ENCODE measurements at places on chromosomes 2 and 18. TPM values are rescaled to one million over a fixed set of nuclear protein-coding genes. Genes with fewer than 3 reads are reported as not detected.

The CDC42EP3 gene
- total RNA-seq, result 9.4 TPM

The FZD7 gene
- total RNA-seq, result 0.17 TPM

The TLX2 gene
- total RNA-seq, result 0.10 TPM

The MDH1B gene
- 0.86 TPM for total RNA-seq

- H3K27me3 ChIP-seq, result no peaks in the 10 kb centered on the region
- H3K27ac ChIP-seq, result no peak overlapping the region
- H3K4me1 ChIP-seq, result peaks cover 30% of the 10 kb centered on the region
- H3K36me3 ChIP-seq, result no peaks in the 10 kb centered on the region
- DNase-seq, result no peak
Measured at GRCh38 chr18:57660961-57661360, 39.3 kb upstream of the NARS1 start.

DNA sequence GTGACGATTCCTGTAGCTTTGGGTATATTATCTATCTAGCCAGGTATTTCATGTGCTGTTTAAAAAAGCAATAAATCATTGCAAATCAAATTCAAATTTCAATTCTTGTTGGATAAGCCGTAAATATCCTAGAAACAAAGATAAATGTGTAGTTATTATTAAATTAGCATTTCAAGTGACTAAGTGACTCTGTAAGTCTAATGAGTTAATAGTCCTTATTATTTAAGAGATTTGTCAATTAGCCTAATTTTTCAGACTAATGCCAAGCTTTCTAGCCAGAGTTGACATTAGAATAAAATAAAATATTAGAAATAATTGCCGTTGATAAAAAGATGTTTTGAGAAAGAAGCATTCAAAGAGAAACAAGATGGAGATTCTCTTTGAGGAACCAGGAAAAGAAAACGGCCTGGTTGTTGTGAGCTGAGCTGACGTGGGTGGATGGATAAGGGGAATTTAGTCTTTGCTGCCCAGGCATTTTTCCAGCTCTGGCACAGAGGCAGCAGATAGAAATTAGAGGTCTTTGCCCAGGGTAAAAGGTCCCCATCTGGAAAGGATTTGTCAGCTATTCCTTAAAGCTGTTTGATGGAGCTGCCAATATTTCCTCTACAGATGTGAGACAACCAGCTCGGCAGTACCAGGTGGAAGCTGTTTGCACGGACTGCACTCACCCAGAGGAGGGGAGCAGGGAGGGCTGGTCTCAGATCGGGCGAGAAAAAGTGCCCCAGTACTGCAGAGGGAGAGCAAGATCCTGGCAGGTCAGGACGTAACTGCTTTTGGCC, 117.3 kb upstream of the SEC11C start:
- no peaks in the 10 kb centered on the region for H3K4me1 ChIP-seq
- H3K27me3 ChIP-seq, result peaks cover 7% of the 10 kb centered on the region
- no peak overlapping the region for H3K4me3 ChIP-seq
- DNase-seq, result no peak
- no peak overlapping the region for H3K27ac ChIP-seq

DNA sequence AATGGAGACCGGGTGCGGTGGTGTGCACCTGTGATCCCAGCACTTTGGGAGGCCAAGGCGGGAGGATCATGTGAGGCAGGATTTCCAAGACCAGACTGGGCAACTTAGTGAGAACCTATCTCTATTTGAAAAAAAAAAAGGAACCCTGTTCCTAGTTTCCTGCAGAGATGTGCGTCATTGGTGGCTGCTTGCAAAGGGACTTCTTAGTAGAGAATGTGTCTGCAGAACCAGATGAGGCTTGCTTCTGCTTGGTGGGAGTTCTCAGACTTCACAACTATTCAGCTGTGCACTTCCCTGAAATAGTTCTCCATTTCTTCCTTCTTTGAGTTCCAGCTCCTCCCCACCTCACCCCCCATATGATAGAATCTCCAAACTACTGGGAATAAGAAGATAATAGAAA, 22.3 kb downstream of the ZCCHC2 start:
- DNase-seq, result no peak
- no peak overlapping the region for H3K4me3 ChIP-seq
- peaks cover 34% of the 10 kb centered on the region for H3K36me3 ChIP-seq
- no peaks in the 10 kb centered on the region for H3K27me3 ChIP-seq
- no peaks in the 10 kb centered on the region for H3K4me1 ChIP-seq

DNA sequence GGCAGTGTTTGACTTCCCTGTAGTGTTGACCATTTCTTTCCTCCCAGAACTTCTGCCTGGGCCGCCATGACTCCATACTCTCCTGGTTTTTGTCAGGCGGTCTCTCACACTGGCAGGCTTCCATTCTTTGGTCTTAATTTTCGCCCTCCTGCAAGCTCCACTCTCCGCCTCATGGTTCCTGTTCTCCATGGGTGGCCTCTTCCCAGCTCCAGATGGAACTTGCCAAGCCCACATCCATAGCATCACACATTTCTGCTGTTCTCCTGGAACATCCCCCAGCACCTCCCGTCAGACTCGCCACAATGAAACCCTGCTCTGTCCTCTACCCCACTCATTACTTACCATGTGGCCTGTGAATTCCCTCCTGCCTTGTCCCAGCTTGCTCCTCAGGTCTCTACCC, 896 bp upstream of the AFF3 start:
- H3K27me3 ChIP-seq, result peaks cover 2% of the 10 kb centered on the region
- no peak for DNase-seq
- peaks cover 45% of the 10 kb centered on the region for H3K4me1 ChIP-seq
- no peak overlapping the region for H3K4me3 ChIP-seq
- no peaks in the 10 kb centered on the region for H3K36me3 ChIP-seq

- H3K4me3 ChIP-seq, result peak overlapping the region; percentile 25
- no peak for DNase-seq
- H3K27me3 ChIP-seq, result no peaks in the 10 kb centered on the region
Measured at GRCh38 chr2:203722411-203722810, 16.0 kb downstream of the CD28 start.

- H3K36me3 ChIP-seq, result no peaks in the 10 kb centered on the region
- H3K27ac ChIP-seq, result no peak overlapping the region
- peaks cover 19% of the 10 kb centered on the region for H3K4me1 ChIP-seq
- H3K27me3 ChIP-seq, result peaks cover 10% of the 10 kb centered on the region
- H3K4me3 ChIP-seq, result no peak overlapping the region
Measured at GRCh38 chr2:221465776-221466175, 106.3 kb downstream of the EPHA4 start.

- peaks cover 2% of the 10 kb centered on the region for H3K27me3 ChIP-seq
- H3K36me3 ChIP-seq, result no peaks in the 10 kb centered on the region
- DNase-seq, result no peak
- no peaks in the 10 kb centered on the region for H3K4me1 ChIP-seq
- no peak overlapping the region for H3K4me3 ChIP-seq
- H3K27ac ChIP-seq, result no peak overlapping the region
Measured at GRCh38 chr2:84297155-84297554, 161.9 kb downstream of the SUCLG1 start.

- peak overlapping the region; percentile 7 for H3K27ac ChIP-seq
- peaks cover 11% of the 10 kb centered on the region for H3K4me1 ChIP-seq
- H3K36me3 ChIP-seq, result no peaks in the 10 kb centered on the region
- H3K4me3 ChIP-seq, result no peak overlapping the region
Measured at GRCh38 chr2:46329803-46330775, 32.9 kb downstream of the EPAS1 start.

DNA sequence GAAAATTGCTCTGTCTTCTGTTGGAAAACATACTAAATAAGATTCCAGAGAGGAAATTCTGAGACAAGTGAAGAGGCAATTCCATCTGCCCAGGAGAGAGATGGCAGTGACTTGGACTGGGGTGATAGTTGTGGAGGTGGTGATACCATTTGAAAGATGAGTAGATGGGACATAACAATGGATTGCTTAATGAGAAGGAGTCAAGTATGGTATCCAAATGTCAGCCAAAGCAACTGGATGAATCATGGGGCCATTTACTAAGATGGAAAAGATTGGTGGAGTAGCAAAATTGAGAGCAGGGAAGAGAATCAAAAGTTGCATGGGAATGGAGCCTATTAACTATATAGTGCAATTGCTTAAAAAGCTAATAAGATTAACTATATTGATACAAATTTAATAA, 222.1 kb downstream of the ETAA1 start:
- no peak overlapping the region for H3K27ac ChIP-seq
- no peaks in the 10 kb centered on the region for H3K4me1 ChIP-seq
- no peaks in the 10 kb centered on the region for H3K36me3 ChIP-seq
- DNase-seq, result no peak
- no peak overlapping the region for H3K4me3 ChIP-seq

- no peaks in the 10 kb centered on the region for H3K36me3 ChIP-seq
- peak overlapping the region; percentile 3 for H3K4me3 ChIP-seq
- H3K27me3 ChIP-seq, result peaks cover 4% of the 10 kb centered on the region
Measured at GRCh38 chr2:102304711-102305611, 6.4 kb upstream of the IL1RL1 start.

DNA sequence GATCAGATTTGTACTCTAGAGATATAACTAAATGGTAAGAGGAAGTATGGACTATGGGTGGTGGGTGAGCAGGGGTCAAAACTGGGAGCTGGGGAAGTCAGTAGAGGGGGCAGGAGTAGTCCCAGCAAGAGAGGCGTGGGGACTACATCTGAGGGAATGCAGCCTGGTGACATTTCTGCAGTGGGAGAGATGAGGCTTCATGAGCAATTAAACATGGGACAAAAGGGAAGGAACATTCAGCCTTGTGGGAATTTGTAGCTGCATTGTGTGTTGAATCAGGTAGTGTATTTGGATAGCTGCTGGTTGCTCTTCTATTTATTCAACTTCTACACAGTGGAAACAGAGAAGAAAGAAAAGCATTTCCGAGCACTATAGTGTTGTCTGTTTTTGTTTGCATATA, 3.6 kb downstream of the CNOT11 start:
- peak overlapping the region; percentile 56 for H3K27ac ChIP-seq
- H3K27me3 ChIP-seq, result no peaks in the 10 kb centered on the region
- no peak overlapping the region for H3K4me3 ChIP-seq
- no peak for DNase-seq

DNA sequence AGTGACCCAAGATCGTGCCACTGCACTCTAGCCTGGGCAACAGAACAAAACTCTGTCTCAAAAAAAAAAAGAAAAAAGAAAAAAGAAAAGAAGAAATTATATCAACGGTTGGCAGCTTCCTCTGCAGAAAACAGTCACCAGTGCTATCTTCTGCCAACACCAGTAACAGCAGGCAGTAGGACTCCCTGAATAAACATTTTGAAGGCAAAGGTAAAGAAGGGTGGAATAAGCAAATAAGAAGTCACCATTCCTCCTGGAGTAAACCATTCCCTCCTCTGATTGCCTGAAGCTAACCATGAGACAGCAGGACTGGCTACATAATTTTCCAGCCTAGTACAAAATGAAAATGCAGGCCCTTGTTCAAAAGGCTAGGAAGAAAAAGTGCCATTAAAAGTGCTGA, 9.0 kb upstream of the RNF103 start:
- peaks cover 5% of the 10 kb centered on the region for H3K27me3 ChIP-seq
- H3K4me1 ChIP-seq, result no peaks in the 10 kb centered on the region
- H3K4me3 ChIP-seq, result no peak overlapping the region
- DNase-seq, result no peak
